ENCODE measurements at places on chromosomes 6 and 20. TPM values are rescaled to one million over a fixed set of nuclear protein-coding genes. Genes with fewer than 3 reads are reported as not detected.

DNA sequence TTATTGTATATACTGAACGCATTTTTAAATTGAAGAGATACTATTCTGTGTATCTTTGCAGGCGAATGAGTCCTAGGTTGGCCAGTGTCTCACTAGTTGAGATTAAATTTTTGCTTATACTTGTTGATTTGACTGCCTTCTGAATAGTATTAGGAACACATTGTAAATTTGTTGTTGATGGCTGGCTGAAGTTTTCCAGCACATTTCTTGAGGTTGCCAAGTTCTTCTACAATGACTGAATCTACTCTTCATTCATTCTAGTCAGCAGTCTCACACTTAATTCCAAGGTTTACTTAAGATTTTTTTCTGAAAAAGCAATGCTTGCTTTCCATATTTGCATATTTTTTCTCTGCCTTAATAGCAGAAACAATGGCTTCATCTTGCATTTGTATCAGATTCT lies 151.7 kb downstream of the ZFAND3 start:
- DNase-seq = no peak

Gene SLA2
- 0.51 TPM for total RNA-seq

DNA sequence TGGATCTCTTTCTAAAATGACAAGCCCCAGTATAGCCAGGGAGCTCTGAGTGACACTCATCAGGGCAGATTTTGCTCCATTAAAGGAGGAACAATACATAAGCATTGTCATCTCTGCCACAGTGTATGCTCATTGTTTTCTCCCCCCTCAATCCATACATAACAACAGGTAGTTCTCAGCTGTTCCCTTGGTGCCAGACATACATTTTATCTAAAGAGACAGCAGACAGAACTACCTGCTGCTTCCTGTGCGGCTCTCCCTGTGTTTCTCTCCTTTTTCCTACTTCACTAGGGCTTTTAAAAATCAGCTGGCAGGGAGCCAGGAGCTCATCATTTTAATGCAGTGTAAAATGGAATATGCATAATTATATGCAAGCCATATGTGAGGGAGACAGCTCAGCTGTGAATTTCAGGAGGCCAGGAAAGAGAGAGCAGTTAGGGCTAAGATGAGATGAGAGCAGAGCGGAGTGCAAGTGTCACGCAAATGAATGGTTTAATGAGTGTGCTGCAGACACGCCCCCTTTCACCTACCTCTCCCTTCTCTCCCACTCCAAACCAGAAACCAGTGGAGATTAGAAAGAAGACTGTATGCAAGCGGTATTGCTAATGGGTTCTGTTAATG lies 96.0 kb downstream of the SOBP start:
- DNase-seq = no peak

GRCh38 chr6:34196116-34196832 lies 40.4 kb upstream of the HMGA1 start:
- peak; percentile 80 for DNase-seq

Gene OR2W1
- total RNA-seq = not detected

DNA sequence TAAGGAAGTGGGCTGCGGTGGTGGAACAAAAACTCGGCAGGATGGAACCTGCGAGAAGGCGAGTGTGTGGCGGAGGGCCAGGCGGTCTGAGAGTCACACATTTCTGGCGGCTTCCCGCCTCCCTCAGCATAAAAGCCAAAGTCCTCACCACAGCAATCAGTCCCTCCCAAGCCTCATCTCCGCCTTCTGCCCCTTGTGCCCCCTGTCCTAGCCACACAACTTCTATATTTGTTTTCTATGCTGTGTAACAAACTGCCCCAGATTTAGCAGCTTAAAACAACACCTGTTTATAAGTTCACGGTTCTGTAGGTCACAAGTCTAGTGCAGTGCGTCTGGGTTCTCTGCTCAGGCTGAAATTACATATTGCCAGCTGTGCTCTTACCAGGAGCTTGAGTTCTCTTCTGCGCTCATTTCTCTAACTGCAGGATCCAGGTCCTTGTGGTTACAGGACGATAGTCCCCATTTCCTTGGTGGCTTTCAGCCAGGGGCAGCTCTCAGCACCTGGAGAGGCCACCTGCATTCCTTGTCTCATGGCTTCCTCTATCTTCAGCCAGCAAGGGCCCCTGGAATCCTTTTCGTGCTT lies 11.7 kb upstream of the SPO11 start:
- DNase-seq = no peak

Gene BIRC7
- total RNA-seq = not detected

Gene SERPINB6
- total RNA-seq = 140 TPM

DNA sequence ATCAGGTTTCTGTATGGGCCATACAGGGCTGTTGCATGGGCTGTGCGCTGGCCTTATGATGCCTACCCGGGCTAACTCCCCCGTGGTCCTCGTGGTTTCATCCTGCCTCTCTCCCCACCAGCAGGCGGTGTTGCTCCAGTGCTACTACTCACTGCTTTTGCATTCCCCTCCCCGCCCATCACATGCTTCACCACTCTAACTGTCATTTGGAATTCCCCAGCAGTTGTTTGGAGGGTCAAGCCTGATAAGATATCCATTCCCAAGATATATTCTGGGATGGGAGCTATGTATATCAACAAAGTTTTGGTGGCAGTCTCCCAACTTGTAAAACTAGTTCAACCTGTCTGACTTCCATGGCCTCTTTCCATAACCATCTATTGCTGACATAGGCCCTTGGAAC lies 233.2 kb upstream of the SOX4 start:
- peak; percentile 41 for DNase-seq

GRCh38 chr6:30150671-30151395 lies 10.2 kb downstream of the TRIM10 start:
- DNase-seq = no peak

DNA sequence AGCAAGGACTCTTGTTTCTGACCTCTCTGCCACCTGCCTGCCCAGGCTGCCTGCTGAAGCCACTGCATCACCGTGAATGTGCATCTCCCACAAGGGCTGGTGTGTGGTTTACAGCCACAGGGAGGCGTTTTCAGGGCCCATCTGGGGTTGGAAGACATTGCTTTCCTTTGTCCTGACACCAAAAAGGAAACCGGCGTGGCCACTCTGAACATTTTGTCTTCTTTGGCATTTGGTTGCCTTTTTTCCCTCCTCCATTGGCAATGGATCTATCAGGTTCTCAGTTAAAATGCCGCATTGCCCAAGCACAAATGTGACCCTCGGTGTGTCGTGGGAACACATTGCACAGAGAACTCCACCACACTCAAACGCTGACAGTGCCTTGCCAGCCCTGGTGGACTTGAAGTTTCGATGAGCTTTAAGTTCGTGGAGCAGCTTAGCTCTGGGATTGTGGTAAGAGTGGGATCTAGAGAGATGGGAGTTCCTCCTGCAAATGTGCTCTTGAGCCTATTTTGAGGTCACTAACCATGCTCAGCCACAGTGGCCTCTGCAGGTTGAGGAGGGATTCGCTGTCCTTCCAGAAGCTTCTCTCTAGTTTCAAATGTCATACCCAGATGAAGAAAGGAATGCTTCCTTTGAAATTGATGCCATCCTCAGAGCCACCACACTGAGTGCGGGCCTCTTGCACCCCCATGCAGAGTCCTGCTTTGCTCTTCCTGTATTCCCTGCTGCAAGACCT lies 14.8 kb upstream of the PCK1 start:
- no peak for DNase-seq

DNA sequence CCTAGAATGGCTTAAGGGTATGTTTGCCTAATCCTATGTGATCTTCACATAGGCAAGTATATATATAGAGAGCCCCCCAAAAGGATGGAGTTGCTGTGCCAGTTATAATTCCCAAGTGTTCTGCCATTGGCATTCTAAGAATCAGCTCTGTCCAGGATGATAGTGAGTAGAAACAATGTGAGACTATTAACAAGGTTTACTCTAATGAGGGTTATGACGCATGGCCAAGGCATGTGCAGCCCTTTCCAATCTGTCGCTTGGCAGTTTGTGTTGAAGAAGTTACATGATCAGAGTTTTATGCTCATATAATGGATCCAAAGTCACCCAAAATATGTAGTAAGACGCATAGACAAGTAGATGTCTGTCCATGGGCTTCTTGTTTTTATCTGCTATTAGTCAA lies 33.6 kb downstream of the VGLL2 start:
- DNase-seq = no peak

GRCh38 chr20:48944663-48945297 lies 23.3 kb downstream of the ARFGEF2 start:
- DNase-seq = no peak

All from PC-3 (cell line).